ENCODE measurements at places on chromosomes 11 and 22.
A peak's percentile ranks its signal among the peaks of the same experiment; 100 is the strongest.

GRCh38 chr11:61140416-61140815 is 20.8 kb downstream of the VPS37C start:
- DNase-seq = no peak

DNA sequence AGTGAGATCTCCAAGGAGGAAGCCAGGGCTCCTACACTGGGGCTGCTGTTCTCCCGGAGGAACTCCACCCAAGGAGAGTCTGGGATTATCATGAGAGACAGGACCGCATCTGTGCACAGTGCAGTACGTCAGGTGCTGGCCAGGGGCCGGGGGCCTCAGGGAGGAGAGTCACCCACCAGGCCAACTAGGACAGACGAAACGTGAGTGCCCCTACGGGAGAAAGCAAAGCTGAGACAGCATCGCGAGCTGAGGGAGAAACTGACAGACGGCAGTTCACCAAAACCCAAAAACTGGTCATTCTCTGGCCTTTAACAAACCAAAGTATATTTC is 273.4 kb downstream of the BRD1 start:
- DNase-seq = no peak

DNA sequence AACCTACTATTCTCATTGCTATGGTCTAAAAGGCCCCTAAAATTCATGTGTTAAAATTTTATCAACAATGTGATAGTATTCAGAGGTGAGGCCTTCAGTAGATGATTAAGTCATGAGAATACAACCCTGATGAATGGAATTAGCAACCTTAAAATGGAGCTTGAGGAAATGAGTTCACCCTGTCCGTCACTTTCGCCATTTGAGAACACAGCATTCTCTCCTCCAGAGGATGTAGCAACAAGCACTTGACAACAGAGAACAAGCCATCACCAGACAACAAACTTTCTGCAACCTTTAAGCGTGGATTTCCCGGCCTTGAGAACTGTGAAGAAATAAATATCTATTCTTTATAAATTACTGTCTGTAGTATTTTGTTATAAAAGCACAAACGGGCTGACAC is 197.0 kb downstream of the SBF2 start:
- DNase-seq = no peak

DNA sequence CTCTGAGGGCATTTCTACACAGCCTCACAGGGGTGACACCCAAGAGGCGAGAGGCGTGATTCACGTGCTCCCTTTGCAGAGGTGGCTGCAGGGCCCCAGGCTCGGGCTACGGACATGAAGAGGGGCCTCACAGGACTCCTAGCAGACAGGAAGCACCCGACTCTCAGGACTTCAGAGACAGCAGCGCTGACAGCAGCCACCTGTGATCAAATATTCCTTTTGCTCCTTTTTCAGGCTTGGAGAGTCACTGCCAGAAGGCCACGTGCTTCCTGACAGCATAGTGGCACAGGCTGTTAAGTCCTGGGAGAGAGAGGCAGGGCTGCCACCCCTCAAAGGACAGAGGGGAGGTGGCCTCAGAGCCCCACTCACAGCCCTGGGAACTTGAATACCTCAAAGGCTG is 348.9 kb downstream of the CADM1 start:
- DNase-seq = no peak

DNA sequence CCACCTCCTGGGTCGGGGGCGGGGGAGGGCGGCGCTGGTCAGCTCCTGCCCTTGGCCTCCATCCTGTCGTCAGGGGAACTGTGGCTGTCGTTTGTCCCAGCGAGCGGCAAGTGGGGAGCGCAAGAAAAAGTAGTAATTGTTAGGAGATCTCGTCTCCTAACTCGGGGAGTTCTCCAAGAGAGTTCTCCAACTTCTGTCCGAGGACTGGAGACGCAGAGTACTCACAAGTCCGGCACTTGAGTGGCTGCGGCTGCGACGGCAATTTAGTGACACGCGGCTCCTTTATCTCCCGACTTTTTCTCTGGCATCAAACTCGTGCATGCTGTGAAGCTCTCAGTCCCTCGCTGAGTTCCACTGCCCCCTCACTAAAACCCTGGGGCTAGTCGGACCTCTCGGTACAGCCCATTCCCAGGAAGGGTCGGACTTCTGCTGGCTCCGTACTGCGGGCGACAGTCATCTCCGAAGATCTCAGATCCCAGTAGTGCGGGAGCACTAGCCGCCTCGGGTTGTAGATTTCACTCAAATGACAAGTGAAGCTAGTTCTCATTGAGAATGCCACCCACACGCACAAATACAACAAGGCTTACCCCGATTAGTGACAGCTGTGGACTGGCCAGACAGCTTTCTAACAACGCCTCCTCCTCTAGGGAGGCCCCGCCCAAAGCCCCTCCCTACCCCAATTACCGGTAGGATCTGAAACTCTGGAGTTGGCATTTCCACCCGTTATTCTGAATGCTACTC is at the start of gene PGR:
PGR (minus strand) TSS at position 611 of the 741 bp plus-strand sequence. CDS start 743 bp downstream, outside the sequence.
- DNase-seq = peak; percentile 25

- DNase-seq = no peak
These were observed 109.7 kb upstream of the USP47 start for GRCh38 chr11:11732116-11732515.

DNA sequence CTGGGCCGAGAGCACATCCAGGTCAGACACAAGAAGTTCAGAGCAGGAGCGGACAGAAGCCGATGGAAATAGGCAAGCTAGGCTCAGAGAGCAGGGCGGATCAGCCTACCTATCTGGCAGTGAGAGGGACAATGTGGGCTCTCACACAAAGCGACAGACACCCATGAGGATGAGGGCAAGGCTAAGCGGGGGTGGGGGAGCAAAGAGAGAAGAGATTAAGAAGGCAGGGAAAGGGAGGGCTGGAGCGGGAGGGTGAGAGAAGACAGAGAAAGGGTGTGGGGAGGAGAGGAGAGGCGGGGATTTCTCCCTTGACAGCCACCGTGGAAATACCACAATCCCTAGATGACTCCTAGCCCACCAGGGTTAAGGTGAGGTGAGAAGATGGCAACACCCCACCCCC is 57.9 kb downstream of the BUD13 start:
- no peak for DNase-seq

Data from HTR-8/SVneo (cell line).